NCI-H69 (cell line): ENCODE measurements at places on chromosomes 16 and 17.

- no peak for DNase-seq
Observed at GRCh38 chr16:54746596-54746995, 184.1 kb upstream of the IRX5 start.

DNA sequence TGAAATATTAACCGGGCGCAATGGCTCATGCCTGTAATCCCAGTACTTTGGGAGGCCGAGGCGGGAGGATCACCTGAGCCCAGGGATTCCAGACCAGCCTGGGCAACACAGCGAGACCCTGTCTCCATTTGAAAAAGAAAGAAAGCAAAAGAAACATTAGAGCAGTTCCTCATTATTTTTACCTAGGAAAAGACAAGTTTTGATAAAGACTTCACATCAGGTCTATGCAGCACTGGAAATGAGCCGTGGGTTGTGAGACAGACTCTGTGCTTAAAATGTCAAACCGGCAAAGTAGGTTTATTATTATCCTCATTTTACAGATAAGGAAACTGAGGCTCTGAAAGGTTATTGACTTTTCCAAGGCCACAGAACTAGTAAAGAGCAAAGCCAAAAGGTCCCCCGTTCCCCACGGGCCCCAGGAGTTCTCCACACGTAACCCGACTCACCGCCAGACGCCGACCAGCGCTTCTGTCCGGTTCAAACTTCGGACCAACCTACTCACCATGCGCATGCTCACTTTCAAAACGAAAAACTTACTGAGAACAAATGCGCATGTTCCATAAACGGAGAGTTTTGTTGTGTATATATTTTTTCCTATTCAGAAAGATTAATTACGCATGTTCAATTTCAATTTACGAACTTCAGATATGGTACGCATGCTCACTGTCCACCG is 356 bp downstream of the TUBD1 start:
- DNase-seq, result no peak

GRCh38 chr16:87344931-87345631 is 27.9 kb upstream of the C16orf95 start:
- peak; percentile 53 for DNase-seq

- peak; percentile 67 for DNase-seq
Observed at GRCh38 chr16:23107117-23107516, 42.1 kb downstream of the USP31 start.

DNA sequence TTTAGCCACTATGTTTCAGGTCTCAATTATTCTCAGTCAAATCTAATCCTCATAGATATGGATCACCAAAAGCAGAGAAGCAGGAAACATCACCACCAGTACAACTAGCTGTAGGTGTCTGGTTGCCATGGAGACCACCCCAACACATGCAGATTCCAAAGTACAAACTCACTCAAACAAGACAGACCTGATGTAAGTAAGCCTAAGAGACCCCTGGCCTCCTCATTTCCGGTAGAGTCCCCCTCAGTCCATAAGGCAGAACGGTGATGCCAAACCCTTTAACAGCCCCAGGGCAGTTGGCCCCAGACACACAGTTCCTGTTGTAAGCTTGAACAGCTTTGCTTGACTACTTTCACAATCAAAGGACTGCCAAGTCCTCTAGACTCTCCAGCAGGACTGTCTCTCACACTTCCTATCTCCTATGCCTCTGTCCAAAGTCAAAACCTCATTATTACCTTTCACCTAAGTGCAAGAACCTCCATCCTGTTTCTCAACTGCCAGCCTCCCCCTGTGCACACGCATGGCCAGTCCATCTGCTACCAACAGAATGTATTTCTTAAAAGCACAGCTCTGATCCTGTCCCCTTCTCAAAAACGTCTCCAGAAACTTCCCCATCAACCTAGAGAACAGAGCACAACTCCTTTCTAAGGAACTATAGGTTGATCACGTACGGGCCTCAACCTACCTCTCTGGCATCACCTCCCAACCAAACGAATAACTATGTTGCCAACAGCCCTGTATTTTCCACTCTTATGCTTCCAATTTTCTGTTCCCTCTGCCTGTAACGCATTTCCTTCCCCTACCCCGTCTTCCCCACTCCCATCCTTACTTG is 23.9 kb downstream of the SLC39A11 start:
- peak; percentile 57 for DNase-seq

DNA sequence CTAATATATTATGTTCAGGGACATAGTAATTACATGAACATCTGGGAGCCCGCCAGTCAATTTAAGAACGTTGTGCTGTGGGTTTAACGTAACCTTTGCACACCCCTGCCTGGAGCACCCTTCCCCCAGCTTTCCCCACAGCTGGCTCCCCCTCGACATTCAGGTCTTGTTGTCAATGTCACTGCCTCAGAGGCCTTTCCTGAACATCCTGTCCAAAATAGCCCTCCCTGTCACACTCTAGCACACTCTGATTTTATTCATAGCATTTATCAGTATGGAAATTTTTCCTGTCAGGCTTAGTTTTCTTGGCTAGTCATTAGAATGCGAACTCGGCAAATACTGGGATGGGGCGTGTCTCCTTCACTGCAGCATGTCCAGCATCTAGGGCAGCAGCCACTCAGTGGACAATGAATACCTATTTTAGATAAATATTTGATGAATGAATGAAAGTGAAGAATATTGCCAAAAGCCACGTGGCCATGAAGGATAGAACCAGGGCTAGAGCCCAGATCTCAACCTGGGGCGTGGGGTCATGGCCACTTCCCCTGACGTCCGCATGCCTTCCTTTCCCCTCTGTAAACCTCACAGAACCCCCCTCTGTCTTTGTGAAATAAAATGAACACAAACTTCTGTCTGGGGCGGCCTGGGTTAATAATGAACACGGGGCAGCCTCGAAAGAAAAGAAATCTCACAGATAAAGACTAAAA is 10.5 kb downstream of the PIK3R6 start:
- DNase-seq, result peak; percentile 67

DNA sequence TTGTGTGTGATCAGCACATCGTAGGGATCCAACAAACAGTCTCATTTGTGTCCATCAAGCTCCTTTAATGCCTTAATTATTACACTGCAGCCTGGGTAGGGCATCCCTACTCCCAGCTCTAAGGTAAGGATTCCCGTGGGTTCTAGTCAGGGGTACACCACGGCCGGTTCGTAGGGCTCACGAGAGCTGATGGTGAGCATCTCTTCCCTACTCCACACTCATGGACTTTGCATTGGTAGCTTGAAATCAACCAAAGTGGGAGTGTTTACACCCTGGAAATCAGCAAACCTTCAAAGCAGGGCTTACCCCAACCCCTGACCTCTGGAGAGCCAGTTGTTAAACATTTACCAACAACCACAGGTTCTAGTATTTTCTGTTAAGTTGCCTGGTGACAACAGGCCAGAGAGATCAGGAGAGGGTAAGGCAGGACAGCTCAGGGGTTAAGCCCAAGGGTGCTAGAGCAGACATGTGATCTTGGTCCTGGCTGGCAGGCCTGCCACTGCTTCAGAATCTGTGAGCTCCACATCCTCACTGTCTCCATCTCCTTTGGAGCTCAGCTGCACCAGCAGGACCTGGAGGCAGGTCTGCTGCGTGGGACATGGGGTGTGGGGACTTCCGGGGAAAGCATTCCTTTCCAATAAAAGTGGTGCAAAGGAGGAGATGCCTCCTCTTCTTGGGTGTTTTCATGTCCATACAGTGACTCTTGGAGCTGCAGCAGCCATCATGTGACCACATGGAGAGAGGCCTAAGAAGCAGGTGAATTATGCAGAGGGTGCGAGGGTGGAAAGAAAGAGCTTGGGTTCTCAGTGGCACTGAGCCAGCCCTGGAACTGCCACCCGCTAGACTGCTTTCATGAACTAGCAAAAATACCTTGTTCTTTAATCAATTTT is 36.1 kb upstream of the ZCCHC14 start:
- no peak for DNase-seq

DNA sequence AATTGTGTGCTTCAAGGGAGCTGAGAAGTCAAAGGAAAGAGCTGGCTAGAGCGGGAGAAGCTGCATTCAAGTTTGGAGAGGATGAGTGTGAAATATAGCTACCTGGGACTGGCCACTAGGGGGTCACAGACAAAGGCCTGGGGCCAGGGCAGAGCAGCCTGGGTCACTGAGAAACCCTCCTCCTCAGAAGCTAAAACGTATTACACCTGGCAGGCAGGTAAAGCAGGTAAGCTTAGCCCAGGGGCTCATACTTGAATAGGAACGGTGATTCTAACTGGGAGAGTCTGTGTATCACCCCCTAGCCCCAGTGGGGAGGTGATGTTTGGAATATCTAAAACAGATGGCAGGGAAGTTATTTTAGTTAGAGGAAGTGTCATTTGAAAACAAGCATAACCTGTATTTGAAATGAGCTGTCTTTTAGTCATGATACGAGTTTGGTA is 6.8 kb downstream of the KRT37 start:
- DNase-seq, result peak; percentile 28
